ENCODE measurements at places on chromosomes 6 and 20. TPM values are rescaled to one million over a fixed set of nuclear protein-coding genes. Genes with fewer than 3 reads are reported as not detected.

DNA sequence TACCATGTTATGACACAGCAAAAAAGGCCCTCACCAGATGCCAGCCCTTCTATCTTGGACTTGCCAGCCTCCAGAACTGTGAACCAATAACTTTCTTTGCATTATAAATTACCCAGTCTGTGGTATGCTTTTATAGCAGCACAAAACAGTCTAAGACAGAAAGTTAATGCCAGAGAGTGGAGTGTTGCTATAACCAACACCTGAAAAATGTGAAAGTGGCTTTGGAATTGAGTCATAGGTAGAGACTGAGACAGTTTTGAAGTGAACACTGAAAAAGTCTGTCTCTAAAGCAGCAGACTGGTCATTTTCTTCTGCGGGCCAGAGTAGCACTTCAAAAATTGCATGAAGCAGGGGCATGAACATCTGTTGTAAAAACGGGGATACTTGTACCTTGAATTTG, 28.0 kb upstream of the ASIP start:
- no peaks in the 10 kb centered on the region for H3K4me1 ChIP-seq
- H3K36me3 ChIP-seq: no peaks in the 10 kb centered on the region
- DNase-seq: no peak
- peaks cover 2% of the 10 kb centered on the region for H3K27me3 ChIP-seq

DNA sequence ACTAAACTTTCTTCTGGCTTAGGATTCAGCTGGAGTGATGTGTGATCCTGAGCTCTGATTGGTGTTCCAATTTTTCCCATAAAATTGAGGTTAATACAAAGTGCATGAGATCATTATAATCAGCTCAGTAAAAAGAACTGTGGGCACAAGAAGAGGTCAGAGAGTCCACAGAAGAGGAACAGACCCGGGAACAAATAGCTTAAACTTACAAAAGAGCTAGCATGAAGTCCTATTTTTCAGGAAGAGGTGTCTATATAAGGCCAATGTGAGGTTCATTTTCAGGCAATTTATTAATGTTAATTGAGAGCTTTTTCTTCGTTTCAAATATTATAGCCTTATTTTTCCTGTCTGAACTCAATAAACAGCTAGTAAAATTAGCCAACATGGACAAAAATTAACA, 26.9 kb upstream of the STX11 start:
- no peak overlapping the region for H3K4me3 ChIP-seq
- H3K27me3 ChIP-seq: no peaks in the 10 kb centered on the region
- no peak for DNase-seq
- no peak overlapping the region for H3K27ac ChIP-seq
- H3K36me3 ChIP-seq: no peaks in the 10 kb centered on the region

GRCh38 chr20:49631061-49631716, 63.3 kb upstream of the PTGIS start:
- H3K27ac ChIP-seq: peak overlapping the region; percentile 64
- H3K4me3 ChIP-seq: no peak overlapping the region

DNA sequence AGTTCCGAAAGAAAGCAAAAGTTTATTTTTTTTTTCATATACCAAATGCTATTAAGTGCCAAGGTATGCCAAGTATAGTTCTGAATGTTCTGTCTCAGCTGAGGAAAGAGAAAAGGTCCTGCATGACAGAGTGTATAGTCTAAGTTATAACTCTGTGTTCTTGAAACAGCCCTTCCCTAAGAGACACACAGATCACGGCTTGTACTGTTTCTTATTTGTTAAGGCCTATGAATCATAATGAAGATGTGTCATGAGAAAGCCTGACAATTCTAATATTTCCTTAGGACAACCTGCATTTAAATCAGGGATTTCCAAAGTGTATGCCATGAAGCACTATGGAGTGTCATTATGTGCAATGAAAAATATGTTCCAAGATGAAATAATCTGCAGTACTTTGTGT, 538.7 kb upstream of the CDH4 start:
- no peaks in the 10 kb centered on the region for H3K27me3 ChIP-seq
- H3K36me3 ChIP-seq: no peaks in the 10 kb centered on the region
- DNase-seq: no peak
- no peaks in the 10 kb centered on the region for H3K4me1 ChIP-seq
- H3K27ac ChIP-seq: no peak overlapping the region
- no peak overlapping the region for H3K4me3 ChIP-seq

DNA sequence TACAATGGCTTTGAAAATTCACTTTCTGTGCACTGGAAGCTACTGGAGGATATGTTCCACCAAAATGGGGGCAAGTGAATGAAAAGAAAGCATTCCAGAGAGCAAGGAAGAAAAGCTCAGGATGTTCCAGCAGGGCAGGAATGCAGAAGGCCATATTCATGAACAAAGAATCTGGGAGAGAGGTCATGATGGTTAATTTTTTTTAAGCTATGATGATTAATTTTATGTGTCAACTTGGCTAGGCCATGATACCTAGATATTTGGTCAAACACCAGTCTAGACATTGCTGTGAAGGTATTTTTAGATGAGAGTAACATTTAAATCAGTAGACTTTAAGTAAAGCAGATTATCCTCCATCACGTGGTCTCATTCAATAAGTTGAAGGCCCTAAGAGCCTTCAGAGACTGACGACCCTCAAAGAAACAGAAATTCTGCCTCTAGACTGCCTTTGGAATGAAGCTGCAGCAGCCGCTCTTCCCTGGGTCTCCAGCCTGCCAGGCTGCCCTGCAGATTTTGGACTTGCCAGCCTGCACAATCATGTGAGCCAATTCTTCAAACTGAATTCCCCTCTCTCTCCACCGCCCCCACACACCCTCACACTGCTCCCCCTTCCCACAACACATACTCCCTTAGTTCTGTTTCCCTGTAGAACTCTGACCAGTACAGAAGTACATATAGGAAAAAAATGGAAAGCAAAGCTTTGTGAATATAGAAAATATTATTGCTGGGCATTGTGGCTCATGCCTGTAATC, 20.1 kb upstream of the GCM1 start:
- H3K4me1 ChIP-seq: no peaks in the 10 kb centered on the region
- H3K27ac ChIP-seq: no peak overlapping the region
- no peak overlapping the region for H3K4me3 ChIP-seq
- no peak for DNase-seq
- H3K36me3 ChIP-seq: no peaks in the 10 kb centered on the region

GRCh38 chr6:116447496-116448011, 13.6 kb upstream of the CALHM6 start:
- H3K27ac ChIP-seq: no peak overlapping the region
- H3K4me1 ChIP-seq: no peaks in the 10 kb centered on the region
- H3K36me3 ChIP-seq: no peaks in the 10 kb centered on the region
- DNase-seq: peak; percentile 49
- H3K27me3 ChIP-seq: no peaks in the 10 kb centered on the region

GRCh38 chr20:3383878-3384495, 23.5 kb downstream of the DNAAF9 start:
- no peak for DNase-seq
- H3K27ac ChIP-seq: no peak overlapping the region
- no peak overlapping the region for H3K4me3 ChIP-seq
- H3K4me1 ChIP-seq: no peaks in the 10 kb centered on the region
- H3K36me3 ChIP-seq: peaks cover 13% of the 10 kb centered on the region
- H3K27me3 ChIP-seq: no peaks in the 10 kb centered on the region

Gene STMND1
- total RNA-seq: not detected

Gene SIRPD
- total RNA-seq: not detected

- peak within 1 kb of the TSS; percentile 61 for H3K4me3 ChIP-seq
- peak within 1 kb of the TSS; percentile 94 for H3K27ac ChIP-seq
- H3K27me3 ChIP-seq: no peaks in the 10 kb centered on the region
- DNase-seq: peak; percentile 91
- peaks cover 49% of the 10 kb centered on the region for H3K4me1 ChIP-seq
- peaks cover 20% of the 10 kb centered on the region for H3K36me3 ChIP-seq
Observed at GRCh38 chr20:45833030-45833882, at the start of gene SNX21. Gene SNX21, plus strand, starts transcription at chr20:45833799. Its CDS starts 121 bp downstream, at chr20:45833920.

Gene OPRM1
- total RNA-seq: not detected

Gene LHFPL5
- not detected for total RNA-seq

DNA sequence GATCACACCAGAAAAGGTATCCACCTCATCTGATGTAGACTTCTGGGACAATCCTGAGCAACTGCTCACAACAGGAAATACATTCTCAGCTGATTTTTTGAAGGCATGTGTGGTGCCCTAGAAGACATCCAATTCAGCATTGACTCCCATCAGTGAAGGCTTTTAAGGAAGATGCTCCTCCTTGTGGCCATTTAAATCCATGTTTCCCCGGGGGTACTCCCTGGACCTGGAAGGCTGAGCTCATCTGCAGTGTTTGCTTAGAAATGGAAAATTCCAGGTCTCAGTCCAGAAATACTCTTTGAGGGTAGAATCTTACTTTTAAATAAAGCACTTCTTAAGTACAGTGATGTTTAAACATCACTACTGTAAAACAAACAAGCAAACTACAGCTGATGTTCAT, 195.5 kb upstream of the PDE10A start:
- no peak overlapping the region for H3K27ac ChIP-seq
- no peaks in the 10 kb centered on the region for H3K36me3 ChIP-seq
- peaks cover 5% of the 10 kb centered on the region for H3K4me1 ChIP-seq
- peaks cover 34% of the 10 kb centered on the region for H3K27me3 ChIP-seq
- H3K4me3 ChIP-seq: no peak overlapping the region

Gene RAB44
- total RNA-seq: 0.04 TPM

All from muscle of leg (tissue), 16 donors.